ENCODE measurements at places on chromosomes 1 and 21.

DNA sequence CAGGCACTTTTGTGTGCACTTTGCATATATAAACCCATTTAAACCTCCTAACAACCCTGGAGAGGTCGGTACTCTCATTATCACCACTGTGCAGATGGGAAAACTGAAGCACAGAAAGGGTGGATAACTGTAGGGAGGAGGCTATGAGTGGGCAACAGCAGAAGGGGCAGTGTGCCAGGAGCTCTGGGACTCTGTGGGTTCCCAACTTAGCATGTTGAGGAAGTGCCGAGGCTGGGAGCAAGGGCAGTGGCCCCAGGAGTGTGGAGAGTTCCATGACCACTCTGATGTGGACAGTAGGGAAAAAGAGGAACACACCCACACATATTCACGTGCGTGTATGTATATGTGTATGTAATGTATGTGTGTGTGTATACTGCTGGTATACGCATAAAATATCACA, 25.7 kb upstream of the KCNC4 start:
- peak; percentile 32 for DNase-seq

- no peak for DNase-seq
Observed at GRCh38 chr1:11984576-11984975, 4.3 kb downstream of the MFN2 start.

DNA sequence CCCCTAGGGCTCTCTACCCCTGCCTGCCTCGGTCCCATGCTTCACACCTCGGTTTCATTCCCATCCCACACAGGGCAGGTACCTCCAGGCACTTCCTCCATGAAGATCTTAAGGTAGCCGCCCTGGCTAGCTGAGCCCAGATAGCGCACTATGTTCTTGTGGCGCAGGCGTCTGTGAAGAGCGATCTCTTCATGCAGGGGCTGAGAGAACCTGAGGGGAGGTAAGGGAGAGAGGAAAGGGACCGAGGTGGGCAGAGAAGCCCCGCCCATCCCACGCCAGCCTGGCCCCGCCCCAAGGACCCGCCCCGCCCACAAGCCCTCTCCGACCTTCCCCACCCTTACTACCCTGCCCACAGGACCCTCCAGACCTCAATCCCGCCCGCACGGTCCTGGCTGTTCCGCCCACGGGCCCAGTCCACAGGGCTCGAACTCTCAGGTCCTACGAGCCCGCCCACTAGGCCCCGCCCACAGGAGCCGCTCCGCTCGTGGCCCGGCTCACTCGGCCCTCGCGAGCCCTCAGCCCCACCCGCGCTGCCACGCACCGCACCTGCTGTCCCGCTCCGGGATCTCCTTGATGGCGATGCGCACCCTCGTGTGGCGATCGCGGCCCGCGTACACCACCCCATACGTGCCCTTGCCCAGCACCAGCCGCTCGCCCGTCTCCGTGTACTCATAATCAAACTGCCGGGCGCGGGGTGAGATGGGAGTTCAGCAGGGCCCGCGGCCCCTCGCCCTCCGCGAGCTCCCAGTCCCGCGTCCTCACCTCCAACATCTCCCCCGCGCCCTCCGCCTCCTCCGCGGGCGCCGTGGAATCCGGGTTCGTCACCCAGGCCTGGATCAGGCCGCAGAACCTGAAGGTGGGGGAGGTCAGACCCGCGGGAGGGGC, 6.4 kb downstream of the MAP3K6 start:
- peak; percentile 73 for DNase-seq

DNA sequence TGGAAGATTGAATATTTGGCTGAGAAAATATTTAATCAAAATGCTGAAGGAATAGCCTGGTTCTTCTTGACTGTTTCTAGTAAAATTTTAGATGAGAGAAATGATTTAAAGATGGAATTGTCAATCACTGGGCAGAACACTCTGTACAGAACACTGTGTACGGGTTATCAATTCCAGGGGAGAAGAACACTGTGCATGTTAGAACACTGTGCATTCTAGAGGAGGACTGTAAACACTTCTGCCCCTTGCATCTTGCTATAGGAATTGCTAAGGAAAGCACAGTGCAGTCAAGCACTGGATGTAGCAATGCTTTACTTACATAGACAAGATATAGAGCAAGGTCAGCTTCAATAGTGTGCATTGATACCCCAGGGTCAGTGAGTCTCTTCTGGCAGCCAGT, 98.7 kb downstream of the RWDD3 start:
- DNase-seq, result no peak

DNA sequence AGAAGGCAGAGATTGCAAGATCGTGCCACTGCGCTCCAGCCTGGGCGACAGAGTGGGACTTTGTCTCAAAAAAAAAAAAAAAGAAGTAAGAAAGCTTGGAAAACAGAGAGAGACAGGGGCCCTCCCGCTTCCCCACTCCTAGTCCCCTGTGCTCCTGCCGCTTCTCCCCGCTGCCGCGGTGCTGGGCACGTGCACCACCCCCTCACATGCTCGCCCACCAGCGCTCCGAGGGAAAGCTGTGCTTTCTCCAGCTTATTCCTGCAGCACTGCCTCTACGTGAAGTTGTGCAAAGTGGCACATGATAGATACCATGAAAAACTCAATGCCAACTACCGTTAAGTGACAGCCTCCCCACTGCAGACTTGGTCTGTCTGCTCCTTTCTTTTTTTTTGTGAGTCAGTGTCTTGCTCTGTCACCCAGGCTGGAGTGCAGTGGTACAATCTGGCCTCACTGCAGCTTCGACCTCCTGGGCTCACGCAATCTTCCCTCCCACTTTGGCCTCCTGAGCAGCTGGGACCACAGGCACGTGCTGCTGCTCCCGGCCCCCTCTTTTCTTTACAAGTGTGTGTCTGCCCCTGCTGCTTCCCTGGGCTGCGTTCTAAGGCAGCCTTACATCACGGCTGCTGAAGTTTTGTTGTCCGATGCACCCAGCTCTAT, 15.4 kb downstream of the SLX9 start:
- no peak for DNase-seq

GRCh38 chr1:243558576-243558975, 291.5 kb downstream of the AKT3 start:
- no peak for DNase-seq

- DNase-seq, result no peak
Observed at GRCh38 chr1:119323216-119323982, 45.2 kb upstream of the HAO2 start.

DNA sequence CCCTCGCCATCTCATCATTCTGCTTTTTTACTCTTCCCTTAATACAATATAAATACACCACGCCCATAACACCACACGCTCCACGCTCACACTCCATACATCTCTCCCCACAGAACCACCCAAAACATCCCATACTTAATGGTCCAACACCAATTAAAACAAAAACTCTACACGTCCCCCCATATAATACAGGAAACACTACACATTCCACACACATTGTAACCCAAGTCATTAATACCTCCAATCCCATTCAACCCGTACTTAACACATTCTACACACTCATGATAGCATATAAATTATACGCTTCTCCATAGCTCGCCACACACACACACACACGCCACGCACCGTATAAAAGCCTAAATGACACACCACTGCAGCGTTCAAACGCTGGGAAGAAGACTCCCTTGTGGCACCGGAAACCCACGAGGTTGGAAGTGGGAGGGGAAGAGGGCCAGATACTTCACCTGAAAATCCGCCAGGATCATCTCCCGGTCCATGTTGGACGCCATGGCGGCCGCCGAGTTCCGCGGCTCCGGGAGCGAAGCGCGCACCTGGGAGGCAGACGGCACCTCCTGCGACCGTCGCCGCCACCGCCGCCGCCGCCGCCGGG, 659 bp downstream of the FAF1 start:
- DNase-seq, result no peak

GRCh38 chr1:24536391-24536840, 19.5 kb upstream of the NCMAP start:
- DNase-seq, result no peak

- DNase-seq, result no peak
Observed at GRCh38 chr21:45555251-45555556, 13.0 kb upstream of the SLC19A1 start.

DNA sequence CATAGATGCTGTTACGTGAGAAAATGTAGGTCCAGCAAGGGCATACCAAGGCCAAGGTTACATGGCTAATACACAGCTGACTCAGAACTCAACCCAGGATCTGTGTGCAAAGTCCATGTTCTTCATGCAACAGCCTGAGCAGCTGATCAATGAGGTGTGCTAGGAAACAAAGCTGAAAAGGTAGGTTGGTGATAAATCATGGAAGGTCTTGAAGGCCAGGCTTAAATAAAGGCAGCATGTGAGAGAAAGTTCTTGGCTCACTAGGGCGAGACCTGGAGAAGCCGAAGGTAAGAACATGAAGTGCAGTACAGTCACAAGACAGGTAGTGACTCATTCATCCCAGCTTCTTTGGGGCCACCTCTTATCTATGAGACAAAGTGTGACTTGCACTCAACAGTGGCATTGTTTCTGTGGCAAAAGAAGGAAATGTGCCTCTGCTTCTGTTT, 33.4 kb downstream of the TLR5 start:
- DNase-seq, result peak; percentile 45

DNA sequence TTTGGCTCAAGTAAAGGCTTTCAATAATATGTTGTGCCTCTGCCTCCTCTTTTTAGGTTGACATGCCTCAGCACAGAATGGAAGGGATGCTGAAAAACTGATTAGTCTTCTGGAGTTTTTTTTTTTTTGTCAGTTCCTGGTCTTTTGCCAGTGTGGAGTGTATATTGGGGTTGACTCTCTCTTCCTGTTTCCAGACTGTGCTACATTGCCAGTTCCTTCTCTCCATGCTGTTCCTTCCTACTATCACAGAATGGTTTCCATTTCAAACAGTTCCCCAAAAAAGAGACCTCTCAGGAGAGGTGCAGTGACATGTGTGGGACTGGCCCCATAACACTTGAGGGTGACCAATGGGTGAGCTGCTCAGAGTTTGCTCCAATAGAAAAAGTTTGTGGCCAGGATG, 101.7 kb upstream of the ETV3 start:
- DNase-seq, result no peak

GRCh38 chr21:36706951-36707762, 8.2 kb downstream of the SIM2 start:
- DNase-seq, result no peak

DNA sequence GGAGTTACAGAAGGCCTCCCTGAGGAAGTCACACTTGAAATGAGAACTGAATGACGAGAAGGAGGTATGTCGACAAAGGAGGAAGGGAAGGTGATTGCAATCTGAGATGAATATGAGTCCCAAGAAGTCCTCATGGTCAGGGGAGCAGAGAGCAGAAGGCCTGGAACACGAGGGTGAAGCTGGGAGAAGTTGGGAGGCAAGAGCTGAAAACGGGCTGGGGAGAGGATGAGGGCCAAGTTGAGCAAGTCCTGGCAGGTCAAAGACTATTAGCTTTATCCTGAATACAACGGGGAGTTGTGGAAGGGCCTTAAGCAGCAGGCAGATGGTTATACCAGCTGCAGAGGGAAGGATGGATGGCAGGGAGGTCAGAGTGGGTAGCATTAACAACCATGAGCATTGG, 89.5 kb downstream of the KCNJ15 start:
- DNase-seq, result no peak

- no peak for DNase-seq
Observed at GRCh38 chr1:151132335-151133017, 14.0 kb downstream of the SEMA6C start.

- no peak for DNase-seq
Observed at GRCh38 chr1:91731815-91732214, 154.1 kb downstream of the TGFBR3 start.

- DNase-seq, result no peak
Observed at GRCh38 chr1:166295656-166296055, 128.9 kb upstream of the FAM78B start.

- DNase-seq, result no peak
Observed at GRCh38 chr1:200938955-200939354, 44.3 kb downstream of the INAVA start.

GRCh38 chr1:78825561-78825960, 175.9 kb downstream of the IFI44 start:
- no peak for DNase-seq

DNA sequence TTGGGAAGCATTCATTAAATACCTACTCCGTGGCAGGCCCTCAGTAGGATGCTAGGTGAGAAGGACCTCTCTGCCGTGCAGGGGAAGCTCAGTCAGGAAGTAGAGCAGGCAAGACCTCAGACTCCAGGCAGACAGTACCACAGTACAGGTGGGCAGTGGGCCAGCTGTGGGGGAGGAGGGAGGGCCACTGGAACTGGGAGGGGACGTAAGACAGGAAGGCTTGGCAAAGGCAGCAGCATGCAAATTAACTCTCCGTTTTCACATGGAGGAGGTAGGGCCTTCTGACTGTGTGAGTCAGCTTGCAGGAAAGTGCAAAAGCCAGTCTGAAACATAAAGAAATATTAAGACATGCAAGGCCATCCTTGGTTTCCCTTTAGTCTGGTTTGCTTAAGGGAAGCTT, 157.7 kb downstream of the TRIM33 start:
- DNase-seq, result peak; percentile 64

DNA sequence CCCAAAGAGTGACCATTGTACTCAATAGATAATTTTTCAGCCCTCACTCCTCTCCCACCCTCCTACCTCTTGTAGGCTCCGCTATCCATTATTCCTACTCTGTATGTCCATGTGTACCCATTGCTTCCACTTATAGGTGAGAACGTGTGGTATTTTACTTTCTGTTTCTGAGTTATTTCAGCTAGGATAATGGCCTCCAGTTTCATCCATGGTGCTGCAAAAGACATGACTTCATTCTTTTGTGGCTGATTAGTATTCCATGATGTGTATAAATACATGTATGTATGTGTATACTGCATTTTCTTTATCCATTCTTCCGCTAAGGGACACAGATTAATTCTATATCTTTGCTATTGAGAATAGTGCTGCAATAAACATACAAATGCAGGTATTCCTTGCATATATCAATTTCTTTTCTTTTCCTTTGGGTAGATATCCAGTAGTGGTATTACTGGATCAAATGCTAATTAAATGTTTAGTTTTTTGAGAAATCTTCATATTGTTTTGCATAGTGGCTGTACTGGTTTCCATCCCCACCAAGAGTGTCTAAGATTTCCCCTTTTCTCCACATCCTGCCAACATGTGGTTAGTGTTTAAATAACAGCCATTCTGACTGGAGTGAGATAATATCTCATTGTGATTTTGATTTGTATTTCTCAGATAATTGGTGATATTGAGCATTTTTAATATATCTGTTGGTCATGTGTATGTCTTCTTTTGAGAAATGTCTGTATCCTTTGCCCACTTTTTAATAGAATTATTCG, 4.9 kb downstream of the LY9 start:
- DNase-seq, result no peak

DNA sequence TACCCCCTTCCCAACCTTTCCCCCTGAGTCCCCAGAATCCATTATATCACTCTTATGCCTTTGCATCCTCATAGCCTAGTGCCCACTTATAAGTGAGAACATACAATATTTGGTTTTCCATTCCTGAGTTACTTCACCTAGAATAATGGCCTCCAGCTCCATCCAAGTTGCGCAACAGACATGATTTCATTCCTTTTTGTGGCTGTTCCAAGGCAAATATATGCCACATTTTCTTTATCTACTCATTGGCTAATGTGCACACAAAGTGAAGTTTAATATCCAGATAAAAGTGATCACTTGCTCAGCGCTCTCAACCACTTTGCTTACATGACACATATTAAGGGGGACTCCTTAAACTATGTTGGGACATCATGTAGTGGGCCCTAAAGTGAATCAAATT, 72.4 kb upstream of the TIAM1 start:
- DNase-seq, result no peak
